Thoracic aorta (tissue), 2 donors: ENCODE measurements at places on chromosomes 11 and 22.

- DNase-seq: no peak
Measured at GRCh38 chr11:13884158-13884799, 78.2 kb upstream of the SPON1 start.

- no peak for DNase-seq
Measured at GRCh38 chr11:17634776-17635550, 84.4 kb upstream of the MYOD1 start.

DNA sequence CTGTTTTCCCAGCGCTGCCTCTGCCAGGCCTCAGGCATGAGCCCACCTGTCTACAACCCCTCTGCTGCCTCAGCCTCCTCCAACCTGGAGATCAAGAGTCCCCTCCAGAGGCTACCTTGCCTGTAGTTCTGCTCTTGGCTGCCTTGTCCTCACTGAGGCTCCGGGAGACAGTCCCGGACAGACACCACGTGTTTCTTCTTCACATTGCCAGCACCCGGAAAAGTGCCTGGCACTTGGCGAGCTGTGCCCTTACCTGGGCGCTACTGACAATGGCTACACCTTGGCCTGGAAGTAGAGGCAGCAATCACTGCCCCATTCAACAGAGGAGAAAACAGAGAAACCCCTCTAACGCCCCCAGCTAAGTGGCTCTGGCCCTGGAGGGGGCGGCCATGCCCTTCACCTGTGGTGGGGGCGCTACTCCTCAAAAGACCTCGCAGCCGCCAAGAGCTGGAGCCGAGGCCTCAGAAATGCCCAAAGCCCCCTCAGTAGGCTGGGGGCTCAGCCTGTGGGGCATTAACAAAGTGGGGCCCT is 3.0 kb upstream of the NAP1L4 start:
- DNase-seq: no peak

GRCh38 chr11:118837868-118838267 is 45.8 kb upstream of the CXCR5 start:
- no peak for DNase-seq

- DNase-seq: no peak
Measured at GRCh38 chr22:46169628-46170027, 19.3 kb downstream of the PPARA start.
